ENCODE measurements at places on chromosomes 12 and 14.

DNA sequence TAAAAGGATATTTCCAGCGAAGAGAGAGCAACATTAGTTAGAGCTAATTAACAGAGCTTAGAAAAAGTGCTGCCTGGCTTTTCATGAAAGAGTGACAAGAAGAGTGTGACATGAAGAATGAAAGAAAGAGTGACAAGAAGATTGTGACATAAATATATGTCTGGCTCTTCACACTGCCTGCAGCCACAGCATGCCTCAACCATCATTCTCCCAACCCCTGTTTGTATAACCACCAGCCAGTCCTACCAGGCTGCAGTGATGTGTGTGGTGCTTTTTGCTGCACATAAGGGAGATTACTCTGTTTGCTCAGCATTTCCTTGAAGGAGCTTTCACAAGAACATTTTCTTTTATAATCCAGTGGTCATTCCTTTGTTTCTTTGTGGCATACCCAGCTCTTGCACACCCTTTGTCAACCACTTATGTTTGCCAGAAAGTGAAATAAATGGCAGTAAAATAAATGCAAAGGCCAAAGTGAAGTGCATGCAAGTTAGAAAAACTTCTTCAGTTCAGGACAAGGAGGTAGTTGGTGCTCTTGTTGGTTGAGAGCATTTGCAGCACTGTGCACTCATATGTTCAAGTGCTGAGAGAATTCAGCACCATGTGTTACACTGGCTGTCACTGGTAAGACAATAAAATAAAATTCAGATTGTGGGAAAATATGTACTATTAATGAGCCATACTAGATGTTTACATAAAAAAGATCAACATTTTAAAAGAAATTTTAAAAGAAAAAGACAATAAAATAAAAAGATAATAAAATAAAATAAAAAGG lies 50.6 kb downstream of the KIF21A start:
- DNase-seq = no peak

GRCh38 chr12:109385339-109386058 lies 37.8 kb downstream of the MYO1H start:
- DNase-seq = peak; percentile 15

- DNase-seq = no peak
Measured at GRCh38 chr14:105010106-105010505, 10.8 kb downstream of the CDCA4 start.

GRCh38 chr12:62647586-62647985 lies 181.0 kb downstream of the MON2 start:
- no peak for DNase-seq

GRCh38 chr12:11812241-11812585 lies 162.7 kb downstream of the ETV6 start:
- DNase-seq = no peak

DNA sequence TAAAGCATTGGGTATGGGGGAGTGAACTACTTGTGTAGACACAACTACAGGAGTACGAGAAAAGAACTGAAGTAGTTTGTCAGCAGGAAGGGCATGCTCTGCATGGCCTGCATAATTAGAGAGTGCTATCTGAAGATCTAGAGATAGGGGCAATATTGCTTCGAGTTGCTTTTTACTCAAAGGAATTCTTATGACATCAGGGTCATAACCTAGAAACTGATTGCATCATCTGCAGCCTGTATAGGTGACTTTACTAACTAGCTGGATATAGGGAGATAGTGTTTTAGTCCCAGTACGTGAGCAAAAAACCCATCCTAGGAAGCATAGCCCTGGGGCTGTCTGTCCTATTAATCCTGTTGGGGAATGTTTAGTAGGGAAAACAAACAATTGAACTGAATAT lies 39.8 kb downstream of the TMTC3 start:
- no peak for DNase-seq

DNA sequence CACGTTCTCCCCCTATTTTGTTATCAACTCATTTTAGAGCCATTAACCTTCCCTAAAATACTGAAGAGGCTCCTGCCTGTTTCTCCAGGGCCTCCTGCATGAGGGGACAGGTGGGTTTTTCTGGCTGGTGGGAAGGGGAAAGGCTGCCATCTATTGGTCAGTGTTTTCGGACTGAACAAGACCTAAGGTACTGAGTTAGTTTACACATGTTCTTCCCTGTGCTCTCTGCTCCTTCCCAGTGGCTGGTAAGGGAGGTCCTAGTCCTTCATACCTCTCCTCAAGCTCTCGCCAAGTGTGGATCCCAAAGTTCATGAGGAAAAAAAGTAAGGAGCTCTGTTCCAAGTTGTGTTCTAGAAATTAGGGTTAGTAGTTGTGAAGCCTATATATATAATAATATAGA lies 357.5 kb downstream of the FSCB start:
- no peak for DNase-seq

GRCh38 chr12:56449622-56449984 lies 377 bp upstream of the TIMELESS start:
- no peak for DNase-seq

GRCh38 chr14:65462411-65462810 lies 49.9 kb downstream of the FUT8 start:
- peak; percentile 62 for DNase-seq

DNA sequence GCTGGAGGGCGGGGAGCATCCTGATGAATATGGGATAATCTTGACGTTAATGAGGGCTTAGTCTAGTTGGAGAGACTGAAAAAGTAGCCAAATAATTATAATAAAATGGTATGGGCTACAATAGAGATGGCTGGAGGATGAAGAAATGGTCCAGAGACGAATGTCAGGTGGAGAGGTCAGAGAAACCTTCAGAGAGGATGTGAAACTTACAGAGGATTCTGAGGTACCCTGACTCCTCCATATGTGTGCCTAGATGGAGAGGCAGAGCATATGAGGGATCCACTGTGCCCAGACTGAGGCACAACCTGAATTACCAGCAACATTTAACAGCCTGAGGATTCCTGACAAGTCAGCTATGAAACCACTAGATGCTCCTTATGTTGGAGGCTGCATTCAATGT lies 417.0 kb downstream of the ATP23 start:
- DNase-seq = no peak

DNA sequence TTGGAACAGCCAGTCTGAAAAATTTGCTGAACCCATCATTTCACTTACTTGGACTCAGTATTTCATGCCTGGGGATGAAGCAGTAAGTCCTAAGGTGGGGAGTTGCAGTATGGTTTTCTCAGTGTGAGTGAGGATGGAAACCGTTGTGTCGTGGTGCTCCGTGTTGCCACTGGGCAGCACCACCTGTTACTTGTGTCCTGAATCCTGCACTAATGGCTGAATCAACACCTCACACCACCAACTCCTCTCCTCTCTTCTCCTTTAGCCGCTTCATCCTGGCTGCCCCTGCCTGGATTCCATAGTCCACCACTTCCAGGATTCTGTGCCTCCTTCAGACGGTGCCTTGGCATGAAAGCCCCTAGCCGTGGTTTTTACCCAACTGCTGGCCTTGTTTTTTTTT lies 3.0 kb upstream of the EP400 start:
- DNase-seq = no peak

DNA sequence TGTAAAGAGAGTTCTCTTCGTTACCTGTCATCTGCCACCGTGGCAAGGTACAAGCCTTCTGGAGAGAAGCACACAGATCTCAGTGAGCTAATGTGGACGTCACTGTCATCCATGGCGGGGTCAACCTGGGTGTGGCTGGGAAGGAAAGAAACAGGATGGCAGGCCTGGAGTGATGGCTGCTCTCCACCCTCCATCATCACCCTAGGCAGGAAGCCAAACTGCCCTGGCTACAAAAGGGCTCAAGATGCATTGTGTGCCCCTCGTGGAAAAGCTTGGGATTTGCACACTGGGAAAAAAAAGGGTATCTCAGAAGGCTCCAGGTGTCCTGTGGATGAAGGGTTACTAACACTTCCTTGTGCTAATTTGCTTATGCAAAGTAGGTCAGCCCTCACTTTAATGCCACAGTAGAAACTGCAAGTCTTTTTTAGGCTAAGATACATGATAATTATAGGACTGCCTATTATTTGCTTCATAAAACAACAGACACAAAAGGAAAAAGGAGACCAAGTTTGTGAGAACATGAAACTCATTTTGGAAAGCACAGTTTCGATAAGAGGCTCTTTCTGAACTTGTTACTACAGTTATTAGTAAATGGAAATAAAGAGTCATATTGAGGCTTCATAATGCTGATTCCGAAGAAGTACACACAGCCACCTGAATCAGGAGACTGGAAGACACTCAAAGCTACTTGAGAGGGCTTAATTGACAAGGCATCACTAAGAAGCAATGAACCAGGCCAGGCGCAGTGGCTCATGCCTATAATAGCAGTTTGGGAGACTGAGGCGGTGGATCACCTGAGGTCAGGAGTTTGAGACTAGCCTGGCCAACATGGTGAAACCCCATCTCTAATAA lies 18.9 kb downstream of the RFC5 start:
- DNase-seq = no peak

DNA sequence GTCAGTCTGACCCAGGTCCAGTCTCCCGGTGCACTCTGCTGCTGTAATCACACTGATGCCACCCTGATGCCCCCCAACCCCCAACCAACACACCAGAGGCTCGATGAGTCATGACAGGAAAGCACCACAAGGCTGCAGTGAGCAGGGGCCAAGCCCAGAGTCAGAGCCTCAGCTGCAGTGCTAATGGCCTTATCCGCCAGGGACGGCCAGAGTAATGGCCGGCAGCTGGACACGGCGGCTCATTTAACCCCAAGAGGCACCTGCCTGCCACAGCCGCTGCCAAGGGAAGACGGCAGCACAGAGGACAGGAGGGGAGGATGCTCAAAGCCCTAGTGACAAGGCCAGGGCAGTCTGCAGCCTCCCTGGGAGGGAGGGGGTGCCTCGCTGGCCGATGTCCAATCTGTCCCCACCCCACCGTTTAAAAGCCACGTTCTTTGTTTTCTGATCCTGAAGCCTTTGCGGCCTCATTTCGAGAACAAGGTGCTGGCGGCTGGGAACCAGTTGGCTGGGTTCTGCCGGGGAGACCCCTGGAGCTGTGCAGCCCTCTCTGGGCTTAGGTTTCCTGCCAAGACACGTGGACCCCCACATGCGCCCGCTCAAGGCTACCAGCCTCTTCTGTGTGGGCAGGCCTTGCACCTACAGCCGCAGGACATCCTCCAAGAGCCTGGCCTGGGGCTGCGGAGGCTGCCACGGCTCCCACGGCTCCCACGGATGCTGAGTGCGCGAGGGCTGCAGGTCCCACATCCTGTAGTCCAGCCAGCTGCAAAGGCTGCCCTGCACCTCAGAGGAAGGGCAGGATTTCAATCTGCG lies 13.1 kb downstream of the CCDC85C start:
- no peak for DNase-seq

DNA sequence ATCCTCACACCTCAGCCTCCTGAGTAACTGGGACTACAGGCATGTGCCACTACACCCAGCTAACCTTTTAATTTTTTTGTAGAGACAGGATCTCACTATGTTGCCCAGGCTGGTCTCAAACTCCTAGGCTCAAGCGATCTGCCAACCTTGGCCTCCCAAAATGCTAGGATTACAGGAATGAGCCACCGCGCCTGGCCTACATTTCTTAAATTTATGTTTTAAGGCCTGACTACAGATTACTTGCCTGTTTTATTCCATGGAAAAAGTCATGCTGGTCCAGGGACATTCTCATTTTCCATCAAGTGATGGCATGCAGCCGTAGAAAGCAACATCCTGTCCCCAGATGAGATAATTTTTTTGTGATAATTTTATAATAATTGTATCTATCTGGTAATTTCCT lies 6.1 kb downstream of the CD9 start:
- no peak for DNase-seq

GRCh38 chr14:86646696-86647690 lies 1117.0 kb downstream of the FLRT2 start:
- DNase-seq = peak; percentile 9

DNA sequence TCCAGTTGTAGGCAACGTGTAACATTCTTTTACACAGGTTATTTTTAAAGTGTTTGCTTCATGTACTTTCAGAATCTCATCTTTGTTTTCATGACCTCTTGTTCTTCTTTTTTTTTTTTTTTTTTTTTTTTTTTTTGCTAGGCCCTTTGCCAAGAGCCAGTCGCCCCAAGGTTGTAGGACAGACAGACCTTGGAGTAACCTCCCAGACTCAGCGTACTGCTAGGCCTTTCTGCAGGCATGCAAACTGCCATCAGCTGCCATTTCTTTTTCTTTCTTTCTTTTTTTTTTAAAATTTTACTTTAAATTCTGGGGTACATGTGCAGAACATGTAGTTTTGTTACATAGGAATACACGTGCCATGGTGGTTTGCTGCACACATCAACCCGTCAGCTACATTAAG lies 452.3 kb upstream of the MDGA2 start:
- DNase-seq = no peak

GRCh38 chr14:87896393-87897380 lies 96.3 kb downstream of the GALC start:
- peak; percentile 19 for DNase-seq

DNA sequence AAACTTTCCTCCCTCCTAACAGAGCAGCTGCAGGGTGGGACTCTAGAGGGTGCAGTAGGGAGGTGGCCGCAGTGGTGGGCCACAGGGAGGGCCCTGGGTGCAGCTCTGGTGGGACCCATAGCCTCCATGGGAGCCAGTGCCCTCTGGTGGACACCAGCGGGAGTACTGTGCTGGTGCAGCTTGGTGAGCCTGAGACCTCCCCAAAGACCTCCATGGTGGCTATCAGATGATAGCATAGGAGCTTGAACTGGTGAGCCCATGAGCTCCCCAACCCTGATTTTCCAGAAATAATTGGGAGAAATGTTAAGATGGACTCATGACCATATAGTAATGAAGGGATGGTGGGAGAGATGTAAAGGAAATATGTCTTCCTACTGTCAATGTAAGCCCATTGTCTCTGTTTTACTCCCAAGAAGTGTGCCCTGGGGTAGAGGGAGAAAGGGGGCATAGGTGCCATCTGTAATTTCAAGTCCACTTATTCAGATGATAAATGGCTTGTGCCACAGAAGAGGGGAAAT lies 98.7 kb downstream of the GAS2L3 start:
- DNase-seq = no peak

GRCh38 chr12:122738571-122738970 lies 7.9 kb upstream of the HCAR1 start:
- DNase-seq = no peak

DNA sequence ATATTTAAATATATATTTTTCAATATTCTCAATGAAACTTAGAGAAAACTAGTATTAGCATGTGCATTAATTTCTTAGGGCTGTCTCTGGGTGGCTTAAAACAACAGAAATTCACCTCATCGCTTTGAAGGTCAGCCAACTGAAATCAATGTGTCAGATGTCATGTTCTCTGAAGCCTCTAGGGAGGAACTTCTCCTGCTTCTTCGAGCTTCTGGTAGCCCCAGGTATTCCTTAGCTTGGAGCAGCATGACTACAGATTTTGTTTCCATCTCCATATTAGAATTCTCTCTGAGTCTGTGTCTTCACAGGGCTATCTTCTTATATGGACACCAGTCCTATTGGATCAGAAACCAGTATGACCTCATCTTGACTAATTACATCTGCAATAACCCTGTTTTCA lies 221.5 kb downstream of the PDZRN4 start:
- DNase-seq = no peak

- peak; percentile 18 for DNase-seq
Measured at GRCh38 chr14:32635061-32635719, 303.5 kb upstream of the NPAS3 start.

GRCh38 chr14:31465111-31465510 lies 7.8 kb upstream of the DTD2 start:
- no peak for DNase-seq

All from non-pigmented ciliary epithelial cell (primary cell).